ENCODE measurements at places on chromosomes 3 and 15.

DNA sequence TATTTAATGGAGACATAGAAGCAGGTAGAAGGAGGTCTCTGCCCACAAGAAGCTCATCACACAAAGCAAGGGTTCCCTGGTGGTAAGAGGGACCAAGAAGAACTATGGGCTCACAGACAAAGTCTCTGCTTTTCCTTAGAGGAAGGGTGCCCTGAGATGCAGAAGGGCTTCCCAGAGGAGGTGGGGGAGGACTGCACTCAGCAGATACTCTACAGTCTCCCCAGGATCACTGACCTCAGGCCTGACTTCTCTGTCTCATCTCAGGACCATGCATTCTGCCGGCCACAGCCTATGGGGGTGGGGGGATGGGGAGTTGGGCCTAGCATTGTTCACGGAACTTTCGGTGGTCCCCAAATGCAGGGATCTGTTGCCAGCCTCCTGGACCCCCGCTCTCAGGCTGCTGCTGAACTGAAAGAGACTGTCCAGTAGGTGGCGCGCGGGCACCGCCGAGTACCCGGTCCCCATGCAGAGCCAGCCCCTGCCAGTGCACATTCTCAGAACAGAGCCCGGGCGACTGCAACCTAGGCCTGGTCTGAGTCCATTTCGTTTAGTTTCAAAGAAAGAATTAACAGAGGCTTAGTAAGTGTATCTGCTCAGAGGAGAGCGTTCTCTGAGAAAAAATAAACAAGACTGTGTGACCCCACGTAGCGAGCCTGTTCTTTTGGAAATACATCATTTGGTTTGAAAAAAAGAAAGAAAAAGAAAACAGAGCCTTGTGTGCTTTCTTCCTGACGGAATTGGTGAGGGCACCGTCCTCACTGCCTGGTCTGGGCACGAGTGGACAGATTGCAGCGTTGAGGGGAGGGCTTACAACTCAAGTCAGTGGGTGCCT lies 74.1 kb downstream of the LRTM1 start:
- no peak for DNase-seq

- no peak for DNase-seq
These were observed 512.1 kb downstream of the GABRG3 start for GRCh38 chr15:27483124-27483523.

GRCh38 chr15:28989239-28989830 lies 103.6 kb downstream of the APBA2 start:
- no peak for DNase-seq

DNA sequence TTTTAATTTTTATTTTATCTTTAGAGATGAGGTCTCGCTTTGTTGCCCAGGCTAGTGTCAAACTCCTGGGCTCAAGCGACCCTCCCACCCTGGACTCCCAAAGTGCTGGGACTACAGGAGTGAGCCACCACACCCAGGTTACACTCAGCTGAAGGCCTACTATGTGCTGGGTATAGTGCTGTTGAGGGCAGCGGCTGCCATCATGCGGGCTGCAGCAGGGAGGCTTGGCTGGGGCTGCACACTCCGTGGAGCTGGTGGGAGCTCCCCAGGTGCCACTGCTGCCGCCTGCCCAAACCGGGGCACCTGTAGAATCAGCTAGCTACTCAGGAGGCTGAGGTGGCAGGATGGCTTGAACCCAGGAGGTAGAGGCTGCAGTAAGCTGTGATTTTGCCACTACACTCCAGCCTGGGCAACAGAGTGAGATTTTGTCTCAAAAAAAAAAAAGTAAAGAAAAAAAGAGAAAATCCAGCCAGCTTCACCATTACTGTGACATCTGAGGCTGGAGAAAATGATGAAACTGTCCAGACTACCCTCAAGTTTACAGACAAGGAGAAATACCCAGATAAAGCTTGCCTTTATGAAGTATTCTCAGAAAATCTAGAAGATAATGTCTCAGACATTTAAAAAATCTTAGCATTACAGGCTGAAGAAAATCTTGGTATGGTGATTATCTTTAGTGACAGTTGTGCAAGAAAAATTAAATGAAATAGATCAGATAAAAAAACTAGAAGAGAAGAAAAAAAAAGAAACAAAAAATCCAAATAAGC lies 42.1 kb downstream of the CRABP1 start:
- DNase-seq = no peak

All from HCT116 (cell line).